Activated T-helper 1 cell treated with Interleukin-2 at 50 U/mL for 16 hours (primary cell): ENCODE measurements at places on chromosomes 4 and X.

- no peak for DNase-seq
Measured at GRCh38 chr4:119471259-119471658, 149.3 kb upstream of the FABP2 start.

DNA sequence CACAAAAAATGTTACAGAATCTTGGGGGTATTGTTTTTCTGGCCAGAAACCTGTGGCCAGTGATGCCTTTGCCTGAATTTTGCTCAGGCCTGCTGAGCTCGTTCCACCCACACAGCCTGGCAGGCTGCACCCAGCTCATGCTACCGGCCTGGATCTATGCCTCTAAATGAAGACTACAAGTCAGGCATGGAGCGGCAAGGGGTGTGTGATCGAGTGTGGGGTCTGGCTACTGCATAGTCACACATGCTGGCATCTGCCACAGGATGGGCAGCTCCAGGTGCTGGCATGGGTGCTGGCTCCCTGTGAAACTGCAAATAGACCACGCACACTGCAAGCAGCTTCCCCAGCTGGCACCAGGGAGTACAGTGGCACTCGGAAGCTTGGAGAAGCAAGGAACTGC, 323.1 kb upstream of the POU3F4 start:
- no peak for DNase-seq

- no peak for DNase-seq
Measured at GRCh38 chr4:181488926-181489325, 754.3 kb upstream of the TENM3 start.

GRCh38 chr4:18608908-18609533, 587.5 kb upstream of the LCORL start:
- no peak for DNase-seq

- no peak for DNase-seq
Measured at GRCh38 chr4:54005475-54005874, 58.9 kb downstream of the CHIC2 start.

DNA sequence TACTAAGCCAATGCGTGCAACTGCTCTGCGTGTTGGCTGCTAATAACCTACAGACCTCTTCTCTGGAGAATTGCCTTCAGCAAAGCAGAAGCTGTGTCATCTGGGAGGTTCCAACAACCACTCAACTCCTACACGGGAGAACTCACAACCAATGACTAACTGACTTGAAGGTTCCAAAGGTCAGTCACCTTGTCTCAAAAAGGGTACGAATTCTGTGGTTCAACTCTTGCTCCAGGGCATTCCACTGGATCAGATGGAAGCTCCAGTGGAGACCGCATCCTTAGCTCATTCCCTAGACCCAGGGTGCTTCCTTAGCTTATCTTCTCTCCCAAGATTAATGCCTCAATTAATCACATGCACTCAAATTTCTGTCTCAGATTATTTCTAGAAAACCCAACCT, 222.7 kb downstream of the CHIC2 start:
- no peak for DNase-seq

DNA sequence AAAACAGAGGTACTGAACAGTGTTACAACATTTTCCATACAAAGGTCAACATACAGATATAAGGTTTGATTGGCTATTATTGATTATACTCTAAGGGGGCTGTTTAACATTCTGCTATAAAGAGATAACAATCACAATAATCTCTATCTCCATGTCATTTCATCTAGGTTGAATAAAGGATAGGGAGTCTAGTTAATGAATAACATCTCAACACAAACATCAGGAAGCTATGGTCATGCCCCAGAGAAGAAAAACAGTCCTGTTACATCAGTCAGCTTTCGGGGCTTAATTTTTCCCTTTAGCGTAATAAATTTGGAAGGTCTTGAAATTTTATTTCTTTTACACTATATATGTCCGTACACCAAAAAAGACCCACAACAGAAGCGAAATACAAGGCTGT, 41.5 kb upstream of the DCAF8L2 start:
- DNase-seq, result no peak

DNA sequence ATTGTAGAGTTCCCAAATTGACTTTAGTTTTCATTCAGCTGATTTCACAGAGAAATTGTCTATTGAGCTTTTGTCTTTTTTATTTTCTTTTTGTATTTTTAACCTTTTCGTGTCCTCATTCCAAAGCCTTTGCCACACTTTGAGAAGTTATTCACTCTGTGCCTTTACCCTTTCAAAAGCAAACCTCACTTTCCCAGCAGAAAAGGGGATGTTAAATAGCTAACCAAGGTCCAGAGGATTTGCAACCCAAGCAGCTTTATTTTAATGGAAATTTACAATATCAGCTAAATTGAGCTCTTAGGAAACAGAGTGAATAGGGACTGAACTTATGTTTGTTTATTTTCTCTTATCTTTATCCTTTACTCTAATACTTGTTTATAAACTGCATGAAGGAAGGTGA, 428.8 kb downstream of the PCDH7 start:
- DNase-seq, result no peak

GRCh38 chr4:104574371-104574770, 79.7 kb upstream of the CXXC4 start:
- DNase-seq, result no peak

DNA sequence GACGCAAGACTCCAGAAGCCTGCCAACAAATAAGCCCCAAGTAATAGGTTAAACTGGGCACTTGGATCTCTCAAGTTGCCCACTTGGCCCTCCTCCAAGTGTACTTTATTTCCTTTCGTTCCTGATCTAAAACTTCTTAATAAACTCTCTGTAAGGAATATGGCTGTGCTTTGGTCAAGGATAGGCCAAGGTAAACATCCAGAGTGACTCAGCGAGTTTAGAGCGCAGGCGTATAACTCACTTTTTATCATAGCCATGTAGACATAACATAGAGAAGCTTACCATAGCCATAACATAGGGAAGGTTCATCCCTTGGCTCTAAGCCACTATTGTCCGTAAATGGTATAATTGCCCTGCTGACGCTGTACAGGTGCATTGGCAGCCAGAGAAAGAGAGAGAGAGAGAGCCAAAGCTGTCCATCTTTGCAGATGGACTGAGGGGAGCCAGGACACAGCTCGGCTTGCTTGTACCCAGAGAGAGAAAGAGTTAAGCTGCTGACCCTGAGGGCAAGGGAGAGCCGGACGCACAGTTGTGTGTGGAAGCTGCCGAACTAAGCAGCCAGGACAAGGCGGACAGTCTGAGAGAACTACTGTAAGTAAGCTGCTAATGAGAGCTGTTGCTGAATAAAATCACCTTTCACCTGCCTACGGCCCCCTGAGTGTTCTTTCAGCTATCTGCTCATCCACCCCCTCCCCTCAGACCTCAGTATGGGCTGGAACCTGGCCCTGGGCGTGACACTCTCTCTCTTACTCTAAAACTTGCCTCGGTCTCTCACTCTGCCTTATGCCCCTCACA, 1.8 kb downstream of the TLR1 start:
- no peak for DNase-seq

DNA sequence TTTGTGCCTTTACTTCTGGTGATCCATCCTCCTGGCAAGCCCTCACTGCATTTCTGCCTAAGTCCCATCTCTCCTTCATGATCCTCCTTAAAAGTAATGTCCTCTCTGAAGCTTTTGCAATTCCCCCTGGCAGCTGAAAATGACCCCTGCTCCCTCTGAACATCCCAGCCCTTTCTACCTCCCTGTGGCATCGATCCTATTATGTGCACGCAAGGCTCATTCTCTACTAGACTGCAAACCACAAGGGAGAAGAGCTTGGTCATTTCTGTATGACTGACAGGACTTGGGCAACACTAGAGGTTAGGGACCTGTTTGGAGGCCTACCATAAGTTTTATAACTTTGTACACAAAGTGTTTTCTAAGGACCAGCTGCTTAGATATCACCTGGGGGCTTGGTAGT, 50.8 kb upstream of the RAP2C start:
- no peak for DNase-seq

- no peak for DNase-seq
Measured at GRCh38 chr4:143339497-143339896, 2.8 kb downstream of the GAB1 start.

DNA sequence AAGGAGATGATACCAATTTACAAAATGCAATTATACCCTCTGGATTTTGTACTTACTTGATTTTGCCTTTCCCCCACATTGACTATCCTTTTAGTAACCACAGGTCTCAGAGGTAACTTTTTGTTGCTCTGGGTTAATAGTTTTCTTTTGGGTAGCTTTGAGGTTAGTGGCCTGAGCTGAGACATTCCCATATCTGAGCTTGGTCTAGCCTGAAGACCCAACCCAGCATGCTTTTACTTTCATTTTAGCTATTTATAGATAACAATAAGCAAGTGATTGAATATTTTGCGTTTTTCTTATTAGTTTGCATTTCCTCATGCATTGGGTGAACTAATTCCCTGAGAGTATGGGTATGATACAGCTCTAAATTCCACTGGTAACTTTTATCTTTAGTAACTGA, 11.8 kb downstream of the HTN1 start:
- DNase-seq, result no peak

- DNase-seq, result no peak
Measured at GRCh38 chr4:42235304-42236021, 83.0 kb upstream of the BEND4 start.

DNA sequence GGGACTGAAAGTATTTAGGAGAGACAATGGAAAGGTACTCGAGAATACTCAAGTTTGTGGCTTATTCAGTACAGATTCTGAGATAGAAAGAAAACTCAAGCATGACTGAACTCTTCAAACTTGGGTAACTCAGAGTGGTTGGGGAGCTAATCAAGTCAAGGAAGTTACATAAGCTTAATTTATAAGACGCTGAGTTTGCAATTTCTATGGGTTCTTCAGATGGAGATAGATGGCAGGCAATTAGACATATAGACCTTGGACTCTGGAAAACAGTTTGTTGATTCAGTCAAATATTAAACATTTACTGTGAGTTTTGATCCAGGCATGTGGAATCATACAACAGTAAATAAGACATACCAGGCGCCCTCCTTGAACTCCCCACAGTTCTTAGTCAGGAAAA, 1749.9 kb upstream of the TENM3 start:
- DNase-seq, result no peak

DNA sequence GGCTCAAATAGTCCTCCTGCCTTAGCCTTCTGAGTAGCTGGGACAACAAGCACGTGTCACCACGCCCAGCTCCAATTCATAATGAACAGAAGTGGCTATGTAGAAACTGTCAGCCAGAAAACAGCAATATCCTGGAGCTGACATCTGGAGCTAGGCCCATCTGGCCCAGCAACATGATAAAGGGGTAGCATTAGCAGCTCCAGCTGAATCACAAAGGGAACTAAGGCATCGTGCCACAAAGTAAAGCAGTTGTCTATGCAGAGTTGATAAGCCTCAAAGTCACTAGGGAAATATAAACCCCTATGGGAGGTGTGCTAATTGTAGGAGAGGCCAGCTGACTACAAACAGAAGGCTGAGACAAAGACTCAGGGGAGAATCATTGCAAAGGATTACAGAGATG, 270.5 kb upstream of the GPC4 start:
- no peak for DNase-seq

GRCh38 chrX:22325096-22325495, 52.4 kb downstream of the CBLL2 start:
- no peak for DNase-seq

DNA sequence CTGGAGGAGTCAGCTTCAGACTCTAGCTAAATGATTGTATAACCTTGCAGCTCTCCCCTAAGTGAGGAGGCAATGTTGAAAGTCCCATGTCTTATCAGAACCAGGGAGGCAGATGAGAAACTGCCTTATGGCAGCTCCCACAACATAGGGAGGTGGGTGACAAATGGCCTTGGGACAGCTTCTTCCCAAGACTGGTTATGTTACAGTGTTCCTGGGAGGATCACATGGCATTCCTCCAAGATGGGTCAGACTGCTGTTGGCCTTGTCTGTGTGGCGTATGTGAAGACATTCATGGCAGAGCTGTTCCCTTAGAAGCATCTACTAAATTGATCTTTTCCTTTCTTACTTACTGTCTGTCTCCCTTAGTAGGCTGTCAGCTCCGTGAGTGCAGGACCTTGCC, 42.0 kb downstream of the HPRT1 start:
- no peak for DNase-seq

DNA sequence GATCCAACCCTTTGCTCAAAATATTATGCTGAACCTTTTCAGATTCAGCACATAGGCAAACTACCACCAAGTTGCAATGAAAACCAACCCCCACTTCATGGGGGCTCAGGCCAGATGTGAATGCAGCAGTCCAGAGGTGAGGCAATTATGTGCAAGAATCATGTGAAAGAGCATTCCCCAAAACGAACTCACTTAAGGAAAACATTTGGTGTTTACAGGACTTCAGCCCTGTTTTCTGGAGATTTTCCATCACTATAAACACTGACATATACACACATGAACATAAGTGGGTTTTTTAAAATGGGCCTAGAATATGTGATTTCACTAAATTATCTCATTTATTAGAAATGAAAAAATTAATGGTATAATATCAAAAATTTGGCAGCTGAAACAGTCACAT, 31.5 kb downstream of the BMP3 start:
- DNase-seq, result no peak
